ENCODE measurements at places on chromosomes 3 and 15.

DNA sequence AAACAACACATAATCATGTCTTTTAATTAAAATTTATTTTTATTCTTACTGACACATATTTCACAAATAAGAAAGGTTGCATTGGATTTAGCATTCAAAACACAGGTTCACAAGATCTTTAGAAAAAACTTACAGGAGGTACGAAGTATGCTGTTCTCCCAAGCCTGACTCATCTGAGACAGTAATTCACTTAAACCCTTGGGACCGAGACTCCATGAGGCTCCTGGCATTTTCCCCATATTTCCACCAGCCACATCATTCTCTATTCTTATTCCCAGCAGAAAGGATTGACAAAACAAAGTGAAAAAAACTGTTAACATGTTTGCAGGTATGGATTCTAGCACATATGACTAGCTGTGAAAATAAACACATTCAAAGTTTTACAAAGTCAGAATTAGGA lies 52.6 kb downstream of the CNTN3 start:
- no peak for DNase-seq

DNA sequence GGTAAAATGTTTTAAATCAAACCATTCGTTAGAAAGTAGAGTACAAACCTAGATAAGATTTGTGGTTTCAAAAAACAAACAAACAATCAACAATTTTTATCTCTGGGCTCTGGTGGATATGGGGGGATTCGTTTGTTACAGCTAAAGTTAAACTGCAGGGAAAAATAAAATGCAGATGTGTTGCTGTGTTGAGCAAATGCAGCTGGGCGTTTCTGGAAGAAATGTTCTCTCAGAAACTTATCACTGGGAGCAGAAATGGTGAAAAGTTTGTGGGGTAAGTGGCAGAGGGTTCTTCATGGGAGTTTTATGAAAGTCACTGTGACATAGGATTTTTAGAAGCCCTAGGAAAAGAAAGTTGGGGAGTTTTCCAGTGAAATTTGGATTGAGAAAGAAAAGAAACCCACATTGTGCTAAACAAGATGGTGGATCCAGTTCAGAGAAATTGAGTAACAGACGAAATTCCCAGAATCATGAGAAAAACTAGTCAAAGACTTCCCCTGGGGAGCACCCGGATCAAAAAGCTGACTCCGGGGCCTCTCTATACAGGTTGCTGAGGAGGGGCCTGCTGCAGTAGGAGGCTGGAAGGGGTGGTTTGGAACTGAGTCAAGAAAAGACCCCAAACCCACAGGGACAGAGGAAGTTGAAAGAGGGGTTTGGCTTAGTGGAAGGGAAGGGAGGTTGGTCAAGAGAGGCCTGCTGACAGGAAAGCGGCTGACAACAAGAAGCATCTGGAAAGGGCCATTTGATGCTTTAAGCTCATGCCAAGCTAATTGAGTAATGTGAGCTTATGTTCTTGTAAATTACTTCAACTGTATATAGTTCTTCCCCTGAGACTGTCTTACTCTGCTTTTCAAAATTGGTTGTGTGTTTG lies 108.7 kb downstream of the RARB start:
- DNase-seq: no peak

DNA sequence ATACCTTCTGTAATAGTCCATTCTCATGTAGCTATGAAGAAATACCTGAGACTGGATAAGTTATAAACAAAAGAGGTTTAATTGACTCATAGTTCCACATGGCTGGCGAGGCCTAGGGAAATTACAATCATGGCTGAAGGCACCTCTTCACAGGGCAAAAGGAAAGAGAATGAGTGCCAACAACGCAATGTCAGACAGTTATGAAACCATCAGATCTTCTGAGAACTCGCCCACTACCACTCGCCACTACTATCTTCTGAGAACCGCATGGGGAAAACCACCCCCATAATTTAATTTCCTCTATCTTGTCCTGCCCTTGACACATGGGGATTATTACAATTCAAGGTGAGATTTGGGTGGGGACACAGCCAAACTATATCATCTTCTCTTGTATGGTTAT lies 406.8 kb upstream of the CBLB start:
- no peak for DNase-seq

DNA sequence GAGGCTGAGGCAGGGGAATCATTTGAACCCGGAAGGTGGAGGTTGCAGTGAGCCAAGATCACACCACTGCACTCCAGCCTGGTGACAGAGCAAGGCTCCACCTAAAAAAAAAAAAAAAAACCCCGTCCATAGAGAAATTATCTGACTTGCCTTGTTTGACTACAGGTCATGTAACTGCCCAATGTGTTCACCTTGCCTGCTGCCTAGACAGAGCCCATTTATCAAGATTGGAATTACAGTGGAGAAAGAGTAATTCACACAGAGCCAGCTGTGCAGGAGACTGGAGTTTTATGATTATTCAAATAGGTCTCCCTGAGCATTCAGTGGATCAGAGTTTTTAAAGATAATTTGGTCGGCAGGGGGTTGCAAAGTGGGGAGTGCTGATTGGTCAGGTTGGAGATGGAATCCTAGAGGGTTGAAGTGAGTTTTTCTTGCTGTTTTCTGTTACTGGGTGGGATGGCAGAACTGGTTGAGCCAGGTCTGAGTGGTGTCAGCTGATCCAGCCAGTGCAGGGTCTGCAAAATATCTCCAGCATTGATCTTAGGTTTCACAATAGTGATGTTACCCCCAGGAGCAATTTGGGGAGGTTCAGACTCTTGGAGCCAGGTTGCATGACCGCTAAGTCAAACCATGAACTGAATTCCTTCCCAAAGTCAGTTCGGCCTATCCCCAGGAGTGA lies 40.8 kb upstream of the ACP3 start:
- no peak for DNase-seq

GRCh38 chr3:109057056-109057455 lies 60.9 kb downstream of the MORC1 start:
- no peak for DNase-seq

DNA sequence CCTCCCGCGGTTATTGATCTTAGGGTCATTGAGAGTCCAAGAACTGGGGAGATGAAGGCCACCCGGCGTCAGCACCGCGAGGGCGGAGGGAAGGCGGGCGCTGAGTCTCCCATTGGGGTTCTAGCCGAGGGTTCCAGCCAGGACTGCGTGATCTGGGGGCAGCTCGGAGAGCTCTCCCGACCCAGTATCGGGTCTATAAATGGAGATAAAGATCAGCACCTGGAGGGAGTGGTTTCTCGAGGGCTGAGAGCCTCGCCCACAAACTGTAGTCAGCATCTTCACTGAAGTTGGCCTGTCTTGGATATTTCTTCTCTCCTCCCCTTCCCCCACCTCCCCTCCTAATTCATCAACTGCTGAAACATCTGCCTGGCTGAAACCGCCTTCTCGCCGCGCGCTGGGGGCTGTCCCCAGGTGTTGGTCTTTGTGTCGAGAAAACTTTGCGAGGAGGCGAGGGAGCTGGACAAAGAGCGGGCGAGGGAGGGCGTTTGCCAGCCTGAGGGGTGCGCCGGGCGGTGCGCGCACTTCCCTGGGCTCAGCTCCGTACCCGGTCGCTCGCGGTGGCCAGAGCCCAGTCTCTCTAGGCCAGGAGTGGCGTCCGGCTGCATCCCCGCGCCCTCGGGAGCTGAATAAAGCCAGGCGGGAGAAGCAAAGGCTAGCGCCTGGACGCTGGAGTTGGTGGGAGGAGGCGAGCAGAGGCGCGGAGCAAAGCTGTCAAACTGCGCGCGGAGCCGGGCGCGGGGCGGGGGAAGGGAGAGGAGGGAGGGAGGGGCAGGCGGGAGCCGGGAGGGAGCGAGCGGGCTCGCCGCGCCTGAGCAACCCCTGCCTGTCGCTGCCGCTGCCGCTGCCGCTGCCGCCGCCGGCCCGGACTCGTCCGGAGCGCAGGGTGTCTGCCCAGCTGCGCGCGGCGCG lies at the start of gene ST8SIA2:
TSS of gene ST8SIA2 (plus strand) at position 811 of the 909 bp plus-strand sequence. CDS start 184 bp downstream, outside the sequence.
- DNase-seq: peak; percentile 87

- no peak for DNase-seq
Observed at GRCh38 chr3:133855002-133855370, 40.7 kb downstream of the RAB6B start.

DNA sequence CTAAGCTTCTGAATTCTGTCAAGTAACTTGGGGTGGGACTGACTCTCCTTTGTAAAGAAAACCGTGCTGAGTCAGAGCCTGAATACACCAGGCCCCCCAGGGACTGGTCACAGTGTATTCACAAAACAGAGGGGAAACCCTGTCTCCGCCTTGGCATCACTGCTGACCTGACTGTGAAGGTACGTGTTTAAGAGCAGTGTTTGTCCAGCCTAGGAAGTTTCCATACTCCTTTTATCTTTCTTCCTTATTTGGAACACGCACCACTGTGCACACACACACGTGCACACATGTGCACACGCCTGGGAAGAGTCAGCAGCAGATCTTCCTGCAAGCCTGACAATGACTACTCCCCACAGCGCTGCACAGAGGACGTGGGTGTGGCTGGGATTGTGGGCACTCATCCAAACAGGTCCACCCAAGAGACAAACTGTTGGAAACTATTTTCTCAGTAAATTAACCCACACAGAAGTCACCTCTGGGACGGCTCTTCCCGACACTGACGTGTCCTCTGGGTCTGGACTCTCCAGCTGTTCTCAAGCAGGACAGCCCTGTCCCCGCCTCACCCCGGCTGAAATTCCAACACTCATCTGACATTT lies 87.7 kb downstream of the ATP10A start:
- DNase-seq: no peak

DNA sequence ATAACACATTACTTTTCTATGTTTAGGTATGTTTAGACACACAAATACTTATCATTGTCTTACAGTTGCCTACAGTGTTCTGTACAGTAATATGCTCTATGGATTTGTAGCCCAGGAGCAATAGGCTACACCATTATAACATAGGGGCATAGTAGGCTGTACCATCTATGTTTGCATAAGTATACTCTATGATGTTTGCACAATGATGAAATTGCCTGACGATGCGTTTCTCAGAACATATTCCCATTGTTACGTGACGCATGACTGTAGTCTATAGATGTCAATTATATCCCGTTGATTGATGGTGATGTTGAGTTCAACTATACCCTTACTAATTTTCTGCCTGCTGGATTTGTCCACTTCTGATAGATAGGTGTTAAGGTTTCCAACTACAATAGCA lies 139.4 kb upstream of the PFN2 start:
- no peak for DNase-seq

DNA sequence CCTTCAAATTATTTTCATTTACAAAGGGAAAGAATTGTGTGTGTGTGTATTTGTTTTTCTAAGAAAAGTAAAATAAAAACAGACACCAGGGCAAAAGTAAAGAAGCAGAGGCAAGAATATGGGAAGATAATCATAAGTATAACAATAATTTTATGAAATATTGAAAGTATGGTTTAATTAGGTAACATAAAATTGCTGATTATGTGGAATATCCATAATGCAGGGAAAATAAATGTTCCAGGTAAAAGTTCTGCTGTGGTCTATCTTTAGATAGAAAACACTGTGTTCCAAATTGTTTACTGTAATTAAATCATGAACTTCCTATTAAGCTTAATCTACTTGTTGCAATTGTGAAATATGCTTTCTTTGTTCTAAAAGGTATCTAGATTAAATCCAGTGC lies 25.7 kb upstream of the KCNMB2 start:
- DNase-seq: no peak

DNA sequence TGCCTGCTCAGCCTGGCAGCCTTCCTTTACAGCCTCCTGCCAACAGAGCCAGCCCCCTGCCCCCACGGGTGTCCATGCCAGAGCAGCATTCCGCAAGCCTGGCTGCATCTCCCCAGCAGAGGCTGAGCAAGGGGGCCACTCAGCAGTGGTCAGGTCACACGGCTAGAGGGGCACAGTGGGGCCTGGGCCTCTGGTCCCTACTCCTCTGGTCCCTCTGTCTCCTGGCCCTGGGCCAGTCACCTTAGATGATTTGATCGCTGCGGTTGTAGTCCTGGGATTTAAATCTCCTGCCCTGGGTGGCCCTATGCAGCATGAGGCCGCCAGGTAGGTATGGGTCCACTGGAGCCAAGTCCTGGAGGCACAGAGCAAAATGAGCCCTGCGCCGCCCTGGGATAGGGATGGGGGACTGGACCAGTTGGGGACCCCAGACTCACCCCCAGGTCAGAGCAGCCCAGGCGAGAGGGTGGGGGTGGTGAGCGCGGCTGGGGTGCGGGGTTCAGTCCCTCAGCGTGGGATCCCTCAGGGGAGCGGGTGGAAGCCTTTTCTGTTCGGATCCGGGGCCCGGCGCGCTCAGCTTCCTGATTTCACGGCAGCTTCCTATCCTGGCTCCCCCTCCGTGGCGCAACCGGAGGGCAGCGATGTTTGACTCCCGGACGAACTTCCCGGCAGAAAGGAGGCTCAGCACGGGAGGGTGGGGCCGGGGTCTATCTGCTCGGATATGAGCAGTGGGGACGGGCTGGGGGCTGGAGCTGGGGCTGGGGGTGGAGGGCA lies at the start of gene ZBTB47:
TSS of gene ZBTB47 (plus strand) at position 138 of the 771 bp plus-strand sequence. CDS start 4,659 bp downstream, outside the sequence.
- no peak for DNase-seq

- DNase-seq: no peak
Observed at GRCh38 chr15:79769933-79770759, 126.7 kb downstream of the MTHFS start.

- no peak for DNase-seq
Observed at GRCh38 chr3:157585386-157585785, 82.2 kb upstream of the VEPH1 start.

Measured in nephron progenitor cell (in vitro differentiated cells).